ENCODE measurements at places on chromosomes 13 and 19.

- no peak for DNase-seq
Measured at GRCh38 chr13:73731564-73731963, 402.6 kb downstream of the KLF12 start.

DNA sequence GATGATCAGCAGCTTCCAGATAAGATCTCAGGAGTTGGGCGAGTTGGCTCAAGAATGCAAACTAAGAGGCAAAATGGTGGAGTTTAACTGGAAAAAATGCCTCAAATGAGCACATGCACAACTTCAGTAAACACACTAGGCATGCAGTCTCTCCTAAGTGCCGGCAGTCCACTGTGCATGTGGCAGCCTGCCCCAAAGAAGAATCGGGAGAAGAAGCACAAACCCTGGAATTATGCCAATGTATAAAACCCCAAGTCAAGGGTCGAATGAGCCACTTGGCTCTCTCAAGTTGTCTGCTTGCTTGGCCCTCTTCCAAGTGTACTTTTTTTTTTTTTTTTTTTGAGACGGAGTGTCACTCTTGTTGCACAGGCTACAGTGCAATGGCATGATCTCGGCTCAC is 53.3 kb upstream of the SLITRK1 start:
- DNase-seq, result peak; percentile 59

DNA sequence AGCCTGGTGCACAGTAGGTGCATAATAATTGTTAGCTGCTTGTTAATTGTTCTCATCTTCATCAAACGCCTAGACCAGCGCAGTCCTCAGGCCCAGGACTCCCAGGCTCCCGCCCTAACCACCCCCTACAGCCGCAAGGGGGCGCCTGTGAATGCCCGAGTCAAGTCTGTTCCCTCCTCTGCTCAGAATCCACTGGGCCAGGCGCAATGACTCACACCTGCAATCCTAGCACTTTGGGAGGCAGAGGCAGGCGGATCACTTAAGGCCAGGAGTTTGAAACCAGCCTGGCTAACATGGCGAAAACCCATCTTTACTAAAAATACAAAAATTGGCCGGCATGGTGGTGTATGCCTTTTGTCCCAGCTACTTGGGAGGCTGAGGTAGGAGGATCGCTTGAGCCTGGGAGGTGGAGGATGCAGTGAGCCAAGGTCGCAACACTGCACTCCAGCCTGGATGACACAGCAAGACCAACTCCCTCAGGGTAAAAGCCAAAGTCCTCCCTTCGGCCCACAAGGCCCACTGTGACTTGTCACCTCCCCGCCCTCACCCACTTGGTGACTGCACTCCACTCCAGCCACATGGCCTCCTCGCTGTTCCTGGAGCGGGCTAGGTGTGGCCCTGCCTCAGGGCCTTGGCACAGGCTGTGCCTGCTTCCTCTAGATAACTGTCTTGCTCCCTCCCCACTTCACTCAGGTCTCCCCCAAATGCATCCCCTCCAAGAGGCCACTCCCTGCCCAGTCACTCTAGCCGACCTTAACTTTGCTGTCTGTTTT is 9.1 kb downstream of the ZNF653 start:
- no peak for DNase-seq

DNA sequence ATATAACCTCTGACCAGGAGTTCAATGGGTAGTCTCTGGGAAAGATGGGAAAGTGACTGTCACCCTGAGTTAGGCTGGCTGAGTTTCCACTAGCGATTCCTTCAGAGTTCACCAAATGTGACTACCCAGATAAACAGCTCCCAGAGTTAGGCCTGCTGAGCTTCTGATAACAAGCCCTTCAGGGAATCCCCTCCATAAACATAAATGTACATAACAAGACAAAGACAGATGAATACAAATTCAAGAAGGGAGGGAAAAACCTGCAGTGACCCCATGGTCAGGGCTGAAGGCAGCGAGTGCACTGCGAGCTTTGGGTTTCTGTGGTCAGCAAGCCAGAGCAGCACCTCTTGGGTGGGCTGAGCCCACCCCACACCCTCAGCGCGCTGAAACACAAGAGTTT is 25.4 kb upstream of the CEACAM4 start:
- no peak for DNase-seq

DNA sequence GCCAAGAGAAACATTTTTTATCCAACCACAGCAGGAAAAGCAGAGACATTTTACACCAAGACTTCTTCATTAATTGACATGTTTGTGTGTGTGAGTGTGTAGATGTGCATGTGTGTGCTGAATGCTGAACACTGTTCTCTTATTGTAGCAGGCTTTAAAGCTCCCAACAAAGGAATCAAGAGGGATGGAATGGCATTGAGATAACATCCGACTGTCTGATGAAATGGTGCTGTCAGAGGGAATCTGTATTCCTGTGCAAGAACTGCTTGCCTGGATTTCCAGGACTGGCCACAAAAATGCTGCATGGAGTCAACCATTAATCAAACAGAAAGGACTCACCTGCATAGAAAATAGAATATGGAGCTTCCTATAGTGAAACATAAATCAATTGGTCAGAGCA is 354.0 kb downstream of the UQCRFS1 start:
- DNase-seq, result no peak

DNA sequence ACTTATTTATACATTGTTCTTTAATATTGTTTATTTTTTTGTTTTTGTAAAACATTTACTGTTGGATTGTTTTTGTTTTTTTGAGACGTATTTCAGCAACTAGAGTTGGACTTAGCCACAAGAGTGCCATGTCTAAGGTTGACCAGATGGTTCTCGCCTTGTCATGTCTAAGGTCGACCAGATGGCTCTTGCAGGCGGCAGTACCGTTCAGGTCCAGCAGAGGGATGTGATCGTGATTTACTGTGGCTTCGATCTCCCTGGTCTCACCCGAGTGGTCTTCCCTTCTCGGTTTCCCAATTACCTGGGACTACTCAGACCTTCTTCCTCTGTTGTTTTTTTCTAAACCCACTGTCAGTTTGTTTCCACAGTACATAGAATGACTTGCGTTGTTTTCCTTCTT is 1438.6 kb downstream of the UQCRFS1 start:
- DNase-seq, result no peak

DNA sequence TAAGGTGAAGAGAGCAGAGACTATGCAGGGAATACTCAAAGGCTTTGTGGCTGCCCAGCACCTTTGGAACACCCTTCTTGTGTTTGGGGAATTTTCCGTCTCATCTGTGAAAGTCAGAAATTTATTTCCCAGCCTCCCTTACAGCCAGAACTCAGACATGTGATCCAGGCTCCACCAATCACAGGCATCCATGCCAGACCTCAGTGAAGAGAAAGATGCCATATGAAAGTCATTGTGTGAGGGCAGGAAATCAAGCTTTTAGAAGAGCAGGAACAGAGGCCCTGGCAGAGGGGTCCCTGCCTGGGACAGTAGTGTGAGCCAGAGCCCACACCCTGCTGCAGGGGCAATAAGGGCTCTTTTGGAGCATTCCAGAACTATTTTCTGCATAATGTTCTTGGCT is 12.1 kb downstream of the CCDC70 start:
- no peak for DNase-seq

DNA sequence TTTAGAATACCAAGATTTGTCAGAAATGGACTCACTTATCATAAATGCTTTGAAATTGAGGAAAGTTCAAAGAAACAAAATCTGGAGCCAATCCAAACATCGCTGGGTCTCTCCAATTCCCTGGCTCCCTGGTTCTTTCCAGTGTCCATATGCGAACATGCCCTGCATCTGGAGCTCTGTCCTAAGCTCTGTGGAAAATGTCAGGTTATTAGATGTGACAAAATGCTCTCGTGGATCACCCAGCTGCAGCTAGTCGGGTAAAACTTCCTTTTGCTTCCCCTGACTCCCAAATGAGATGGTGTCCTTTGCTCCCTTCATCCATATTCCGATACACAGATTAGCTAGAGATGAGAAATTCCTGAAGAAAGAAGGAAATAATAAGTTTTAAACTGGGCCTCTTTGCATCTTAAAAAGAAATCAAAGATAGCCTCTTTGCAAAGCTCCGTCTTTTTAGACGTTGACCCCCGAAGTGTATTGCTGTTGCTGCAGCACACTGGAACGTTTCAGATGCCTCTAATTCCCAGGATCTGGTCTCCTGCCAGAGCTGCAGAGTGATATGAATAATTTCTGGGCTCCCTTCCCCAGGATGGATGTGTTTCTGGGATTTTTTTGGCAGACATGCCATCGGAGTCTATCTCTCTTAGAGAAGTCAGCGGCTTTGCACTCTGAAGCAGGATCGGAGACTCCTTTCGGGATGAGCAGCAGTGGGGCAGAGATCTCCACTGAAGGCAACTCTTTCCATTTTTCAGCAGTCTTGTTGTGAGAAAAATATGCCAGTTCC is 102.9 kb downstream of the TEX26 start:
- no peak for DNase-seq

GRCh38 chr19:38733493-38734175 is 10.6 kb downstream of the CAPN12 start:
- DNase-seq, result no peak

- DNase-seq, result no peak
Measured at GRCh38 chr13:109720758-109721184, 65.6 kb downstream of the IRS2 start.

- DNase-seq, result no peak
Measured at GRCh38 chr19:56351208-56351607, 36.6 kb upstream of the ZSCAN5A start.

GRCh38 chr13:94778585-94778984 is 66.2 kb upstream of the SOX21 start:
- no peak for DNase-seq

- peak; percentile 22 for DNase-seq
Measured at GRCh38 chr13:81987159-81987558, 1646.2 kb upstream of the SPRY2 start.

- DNase-seq, result no peak
Measured at GRCh38 chr13:60623151-60623550, 226.1 kb downstream of the TDRD3 start.

DNA sequence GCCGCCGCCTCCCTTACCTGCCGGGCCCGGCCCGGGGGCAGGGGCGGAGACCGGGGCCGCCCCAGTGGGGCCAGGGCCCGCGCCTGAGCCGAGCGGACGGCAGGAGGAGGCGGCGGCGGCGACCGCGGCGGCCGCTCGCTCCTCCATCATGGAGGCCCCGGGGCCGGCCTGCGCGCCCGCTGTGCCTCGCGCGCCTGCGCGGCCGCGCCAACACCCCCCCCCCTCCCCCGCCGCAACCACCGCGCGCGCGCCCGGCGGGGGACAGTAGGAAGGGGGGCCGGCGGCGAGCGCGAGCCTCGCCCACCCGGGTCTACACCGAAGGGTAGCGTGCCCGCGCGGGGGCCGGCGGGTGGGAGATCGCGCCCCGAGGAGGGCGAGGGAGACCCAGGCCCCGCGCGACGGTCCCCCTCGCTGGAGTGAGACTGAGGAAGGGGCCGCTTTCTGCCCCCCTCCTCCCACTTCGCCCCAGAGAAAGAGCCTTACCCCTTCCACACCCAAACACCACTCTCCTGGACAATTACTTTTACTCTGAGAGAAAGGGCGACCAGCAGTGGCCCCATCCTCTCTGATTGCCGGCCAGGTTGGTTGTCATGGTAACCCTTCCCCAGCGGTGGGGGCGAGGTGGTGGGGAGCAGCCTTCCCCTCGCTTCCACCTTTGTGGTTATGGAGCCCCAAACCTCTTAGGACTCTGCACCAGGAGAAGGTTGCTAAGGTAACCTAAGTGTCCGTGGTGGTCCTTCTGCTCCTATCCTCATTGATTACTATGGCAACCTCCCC is at the start of gene STRN4:
Gene STRN4 (minus strand): TSS at position 170 of the 777 bp plus-strand sequence. CDS start 20 bp downstream, at position 150.
- DNase-seq, result no peak

DNA sequence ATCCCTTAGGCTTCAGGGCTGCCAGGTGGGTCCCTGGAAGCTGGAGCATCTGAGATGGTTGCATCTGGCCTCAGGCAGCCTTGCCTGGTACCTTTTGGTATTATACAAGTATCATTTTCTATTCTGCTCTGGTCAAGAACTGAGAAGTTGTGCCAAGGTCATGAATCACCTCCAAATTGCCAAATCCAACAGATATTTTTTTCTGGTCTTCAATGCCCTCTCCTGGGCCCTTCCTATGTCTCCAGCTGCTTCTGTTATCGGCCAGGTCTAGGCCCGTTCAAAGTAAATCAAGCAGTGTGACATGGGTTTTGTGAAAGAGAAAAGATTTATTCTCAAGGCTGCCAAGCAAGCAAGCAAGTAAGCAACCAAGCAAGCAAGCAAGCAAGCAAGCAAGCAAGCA is 271.1 kb upstream of the MAB21L1 start:
- DNase-seq, result no peak

- DNase-seq, result no peak
Measured at GRCh38 chr13:42847891-42848663, 66.7 kb downstream of the FAM216B start.

DNA sequence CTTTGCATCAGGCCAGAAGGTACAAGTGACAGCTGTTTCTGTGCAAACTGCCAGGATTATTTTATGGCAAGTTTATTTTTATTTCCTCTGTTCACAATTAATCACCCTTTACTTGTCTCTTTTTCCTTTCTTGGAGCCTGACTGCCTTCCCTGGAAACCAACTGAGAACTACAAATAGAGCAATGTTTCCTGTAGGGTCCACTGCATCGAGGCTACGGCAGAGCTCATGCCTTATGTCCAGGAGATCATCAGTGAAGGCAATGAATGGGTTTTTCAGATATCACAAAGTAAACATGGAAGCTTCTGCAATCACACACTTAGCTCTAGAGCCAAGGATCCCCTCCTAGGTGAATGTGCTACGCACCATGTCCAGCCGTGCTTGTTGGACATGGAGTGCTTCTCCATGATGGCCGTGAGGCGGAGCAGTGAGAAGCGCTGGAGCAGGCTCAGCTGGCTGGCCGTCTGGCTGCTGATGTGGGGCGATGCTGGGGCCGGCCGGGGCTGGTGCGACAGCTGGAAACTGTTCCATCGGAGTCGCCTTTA is 110.9 kb downstream of the KL start:
- DNase-seq, result peak; percentile 34

GRCh38 chr19:20611866-20612265 is 46.3 kb upstream of the ZNF737 start:
- no peak for DNase-seq

DNA sequence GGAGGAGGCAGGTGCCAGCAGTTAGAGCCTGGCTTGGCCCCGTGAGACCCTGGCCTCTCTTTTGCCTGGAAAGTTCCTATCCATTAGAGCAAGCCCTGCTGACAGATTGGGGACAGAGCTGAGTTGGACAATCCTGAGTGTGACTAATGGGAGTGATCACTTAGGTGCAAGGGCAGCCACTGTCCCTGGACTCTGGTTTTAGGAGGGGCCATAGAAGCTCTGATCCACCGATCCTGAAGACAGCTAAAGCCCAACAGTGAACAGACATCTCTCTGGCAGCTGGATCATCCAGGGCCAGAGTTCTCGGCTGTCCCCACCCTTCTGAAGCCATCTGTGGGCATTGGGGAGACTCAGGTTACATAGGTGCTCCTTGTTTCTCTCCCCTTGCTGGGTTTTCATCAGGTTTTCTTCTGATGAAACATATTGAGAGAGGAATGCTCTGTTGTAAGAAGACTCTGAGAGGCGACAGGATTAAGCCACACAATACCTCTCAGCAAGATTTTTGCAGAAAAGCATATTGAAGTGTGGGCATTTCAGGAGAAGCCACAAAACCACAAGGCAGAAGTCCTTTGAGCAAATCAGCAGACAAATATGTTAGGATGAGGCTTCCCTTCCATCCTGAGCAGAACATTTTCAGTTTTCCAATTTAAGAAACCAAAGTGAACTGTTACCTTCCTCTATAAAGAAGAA is 288.0 kb upstream of the MAB21L1 start:
- peak; percentile 67 for DNase-seq

- DNase-seq, result no peak
Measured at GRCh38 chr19:6271721-6272410, 7.9 kb downstream of the MLLT1 start.

All from NCI-H524 (cell line).